ENCODE measurements at places on chromosomes 11 and 22.

- no peak for DNase-seq
These were observed 15.2 kb downstream of the NRIP3 start for GRCh38 chr11:8988329-8989234.

DNA sequence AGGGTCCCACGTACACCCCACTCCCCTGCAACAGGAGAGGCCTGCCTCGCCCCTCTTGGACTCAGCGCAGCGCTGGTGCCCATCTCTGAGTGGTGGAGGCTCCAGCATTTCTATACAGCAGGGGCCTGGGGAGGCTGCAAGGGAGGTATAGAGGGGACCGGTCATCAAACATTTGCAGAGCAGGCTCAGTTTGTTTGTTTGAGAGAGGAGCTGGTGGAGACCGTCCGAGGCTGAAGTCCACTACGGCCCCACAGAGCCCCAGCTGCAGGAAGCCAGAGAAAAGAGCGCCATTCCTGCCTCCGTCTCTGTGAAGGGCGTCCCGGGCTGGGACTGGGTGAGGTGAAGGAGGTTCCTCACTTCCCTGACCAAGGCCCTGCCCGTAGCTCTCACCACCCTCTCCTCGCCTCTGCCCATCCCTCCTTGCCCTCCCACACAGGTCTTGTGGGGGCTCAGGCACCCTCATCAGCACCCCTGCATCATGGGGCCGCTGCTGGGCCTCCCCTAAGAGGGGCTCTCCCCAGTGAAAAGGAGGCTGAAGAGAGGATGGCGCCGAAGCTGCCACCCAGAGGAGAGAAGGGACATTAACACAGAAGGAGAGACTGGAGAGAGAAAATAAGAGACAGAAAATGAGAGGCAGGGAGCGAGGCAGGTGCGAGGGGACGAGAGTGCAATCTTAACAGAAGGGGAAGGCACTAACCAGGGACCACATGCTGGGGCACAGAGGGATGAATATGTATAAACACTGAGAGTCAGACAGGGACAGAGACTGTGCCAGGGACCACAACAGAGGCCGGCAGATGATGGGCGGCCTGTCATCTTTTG lies 24.5 kb downstream of the RPUSD4 start:
- DNase-seq, result no peak

DNA sequence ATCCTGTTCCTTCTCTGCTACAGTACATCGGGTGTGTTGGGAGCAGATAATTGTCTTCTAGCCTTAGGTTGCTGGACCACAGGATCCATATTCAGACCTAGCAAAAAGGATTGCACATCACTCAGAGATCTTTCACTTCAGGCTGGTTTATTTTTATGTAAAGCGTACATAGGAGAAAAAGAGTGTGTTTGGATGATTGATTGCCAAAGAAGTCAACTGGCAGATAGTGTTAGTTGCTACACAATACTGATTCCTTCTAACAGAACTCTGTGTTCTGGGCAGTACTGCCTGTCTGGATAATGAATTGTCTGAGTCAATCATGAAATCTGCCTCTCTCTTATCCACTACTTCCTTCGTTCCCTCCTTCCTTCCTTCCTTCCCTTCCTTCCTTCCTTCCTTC lies 31.0 kb upstream of the PGM2L1 start:
- no peak for DNase-seq

DNA sequence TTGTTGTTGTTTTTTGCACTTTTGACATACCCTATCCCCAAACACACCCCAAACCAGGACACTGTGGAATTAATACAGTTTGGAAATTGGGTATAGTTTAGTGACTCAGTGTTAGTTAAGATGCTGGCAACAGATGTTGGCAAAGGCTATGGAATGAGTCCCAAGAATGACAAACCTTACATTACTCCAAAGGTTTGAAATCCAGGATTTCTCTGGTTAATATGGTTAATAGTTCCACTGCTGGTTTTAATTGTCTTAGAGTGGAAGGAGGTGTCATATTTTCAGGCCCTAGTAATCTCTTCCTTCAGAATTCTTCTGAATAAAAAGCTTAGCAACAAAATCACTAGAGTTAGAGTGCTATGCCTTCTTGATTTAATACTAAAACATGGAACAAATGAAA lies 775 bp downstream of the LPXN start:
- DNase-seq, result no peak

GRCh38 chr22:19631899-19632667 lies 82.2 kb upstream of the SEPTIN5 start:
- DNase-seq, result peak; percentile 77

- peak; percentile 59 for DNase-seq
These were observed 293.7 kb downstream of the DDX10 start for GRCh38 chr11:108958368-108959104.

DNA sequence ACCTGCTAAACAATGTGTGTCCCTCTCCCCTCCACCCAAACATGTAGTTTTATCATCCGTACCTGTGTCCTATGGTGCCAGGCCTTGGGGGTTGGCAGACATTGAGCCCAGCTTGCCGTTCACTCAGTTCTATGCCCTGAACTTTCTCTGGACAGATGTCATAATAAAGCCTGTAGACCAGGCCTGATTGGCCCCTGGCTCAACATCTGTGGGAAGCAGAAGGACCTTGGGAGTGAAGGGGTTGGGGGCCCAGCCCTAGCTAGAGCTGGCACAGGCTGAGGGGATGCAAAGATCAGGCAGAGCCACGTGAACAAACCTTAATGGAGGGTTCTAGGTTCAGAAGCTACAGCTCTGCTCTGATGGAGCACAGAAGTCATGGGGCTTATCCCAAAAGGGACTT lies 600.6 kb downstream of the BUD13 start:
- no peak for DNase-seq

GRCh38 chr11:131537196-131537595 lies 166.8 kb downstream of the NTM start:
- DNase-seq, result no peak

DNA sequence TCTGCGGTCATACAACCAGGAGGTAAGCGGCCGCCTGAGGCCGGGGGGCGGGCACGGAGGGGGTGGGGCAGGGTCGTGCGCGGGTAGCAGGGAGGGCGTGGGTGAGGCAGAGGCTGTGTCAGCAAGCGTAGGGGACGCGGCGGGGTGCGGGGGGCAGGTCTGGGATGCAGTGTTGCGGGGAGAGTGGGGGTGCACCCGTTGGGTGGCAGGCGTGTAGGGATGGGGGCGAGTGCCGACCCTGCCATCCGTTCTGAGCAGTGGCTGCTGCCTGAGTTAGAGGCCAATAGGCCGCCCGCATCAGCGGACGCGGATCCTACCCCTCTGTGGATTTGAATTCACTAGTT lies 1.4 kb downstream of the RIC8A start:
- DNase-seq, result no peak

GRCh38 chr22:36199001-36199551 lies 2.5 kb downstream of the APOL4 start:
- no peak for DNase-seq

DNA sequence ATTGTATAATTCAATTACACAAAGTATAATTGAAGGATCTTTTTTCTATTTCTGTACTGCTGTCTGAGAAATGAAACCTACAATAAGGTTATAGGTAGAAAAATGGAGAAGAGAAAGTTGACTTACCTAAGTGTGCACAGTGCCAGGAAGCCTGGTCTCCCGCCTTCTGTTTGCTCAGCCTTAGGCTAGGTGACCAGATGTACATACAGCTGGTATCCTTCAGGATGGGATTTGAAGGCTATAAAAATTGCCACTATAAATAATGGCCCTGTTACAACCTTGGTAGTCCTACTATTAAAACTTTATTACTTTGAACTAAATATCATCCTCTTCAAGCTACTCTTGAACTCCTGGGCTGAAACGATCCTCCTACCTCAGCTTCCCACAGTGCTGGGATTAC lies 19.7 kb downstream of the OR51E2 start:
- no peak for DNase-seq
